ENCODE measurements at places on chromosomes 6 and 20.

DNA sequence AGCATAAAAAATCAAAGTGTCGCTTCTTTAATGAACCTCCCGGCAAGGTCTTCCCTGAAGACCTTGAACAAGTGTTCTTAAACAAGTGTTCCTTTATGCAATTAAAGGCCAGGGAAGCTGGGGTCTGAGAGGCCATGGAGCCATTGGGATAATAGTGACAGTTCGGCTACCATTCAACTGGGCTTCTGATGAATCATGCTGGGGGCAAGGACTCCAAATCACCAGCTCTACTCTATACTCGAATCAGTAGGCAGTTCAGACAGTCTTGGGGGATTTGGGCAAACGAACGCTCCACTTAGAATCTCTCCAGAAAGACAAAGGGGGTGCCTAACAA lies 34.7 kb upstream of the EZR start:
- DNase-seq = no peak

- DNase-seq = no peak
Measured at GRCh38 chr6:82353848-82354247, 9.8 kb upstream of the TPBG start.

GRCh38 chr6:116662202-116662601 lies 6.4 kb downstream of the ZUP1 start:
- peak; percentile 31 for DNase-seq

- DNase-seq = peak; percentile 54
Measured at GRCh38 chr20:21719592-21720214, 14.2 kb downstream of the PAX1 start.

DNA sequence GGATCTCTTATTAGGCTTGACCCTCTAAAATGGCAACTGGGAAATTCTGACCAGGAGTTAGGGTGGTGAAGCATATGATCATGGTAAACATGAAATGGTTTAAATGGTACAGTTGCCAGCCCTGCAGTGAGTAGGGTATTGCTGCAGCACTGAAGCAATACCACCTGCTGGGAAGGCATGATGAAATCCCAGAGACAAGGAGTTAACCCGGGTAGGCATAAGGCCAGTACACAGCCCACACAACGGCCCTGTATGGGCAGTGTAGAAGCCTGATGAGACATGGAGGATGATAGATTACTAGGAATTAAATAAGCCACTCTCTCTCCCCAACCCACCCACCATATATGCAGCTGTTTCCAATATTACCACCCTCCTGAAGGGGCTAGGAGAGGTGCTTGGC lies 197.4 kb upstream of the MOCS1 start:
- no peak for DNase-seq

DNA sequence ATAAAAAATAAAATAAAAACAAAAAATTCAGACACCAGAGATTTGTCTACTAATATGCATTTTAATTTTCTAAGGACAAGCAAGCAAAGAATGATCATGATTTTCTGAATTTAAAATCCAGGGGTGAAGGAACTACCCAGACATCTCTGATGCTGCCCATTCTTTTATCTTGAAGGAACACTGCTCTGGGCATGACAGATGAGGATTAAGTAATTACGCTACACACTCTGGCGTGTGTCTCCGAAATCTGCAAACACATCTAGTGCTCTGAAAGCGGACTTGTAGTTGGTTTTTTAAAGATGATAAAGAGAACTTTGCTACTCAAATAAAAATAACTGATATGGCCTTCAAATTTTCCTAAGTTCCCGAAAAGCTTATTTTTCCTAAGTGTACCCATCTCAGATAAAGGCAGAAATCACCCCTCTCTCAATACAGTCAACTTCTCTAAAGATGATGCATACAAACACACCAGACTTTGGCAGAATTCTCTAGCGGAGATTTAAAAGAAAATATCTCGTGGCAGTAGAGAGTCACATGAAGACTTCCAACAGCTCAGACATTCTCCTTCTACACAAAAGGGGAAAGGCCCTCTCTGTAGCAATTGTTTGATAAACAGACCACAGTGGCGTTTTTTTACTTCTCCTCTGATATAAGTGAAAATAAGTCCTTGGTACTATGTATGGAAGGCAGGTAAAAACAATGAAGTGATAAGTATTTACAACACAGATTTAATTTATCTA lies 133.8 kb downstream of the BACH2 start:
- DNase-seq = no peak

DNA sequence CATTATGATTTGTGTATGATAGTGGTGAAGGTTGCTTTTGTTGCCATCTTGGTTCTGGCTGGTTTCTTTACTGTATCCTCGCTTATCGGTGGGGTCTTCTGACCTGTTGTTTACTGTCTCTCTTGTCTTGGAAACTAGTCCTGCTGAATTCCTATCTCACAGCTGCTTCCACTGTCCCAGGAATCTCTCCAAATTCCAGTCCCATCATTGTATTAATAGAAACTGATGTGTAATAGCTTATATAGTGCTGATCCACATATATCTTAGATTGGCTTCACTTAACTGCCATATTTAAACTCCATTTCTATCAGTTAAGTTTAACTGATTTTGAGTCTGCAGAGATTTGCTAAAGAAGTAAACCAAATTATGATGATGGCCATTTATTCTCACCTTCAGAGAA lies 5.9 kb downstream of the GTF2H5 start:
- DNase-seq = no peak

DNA sequence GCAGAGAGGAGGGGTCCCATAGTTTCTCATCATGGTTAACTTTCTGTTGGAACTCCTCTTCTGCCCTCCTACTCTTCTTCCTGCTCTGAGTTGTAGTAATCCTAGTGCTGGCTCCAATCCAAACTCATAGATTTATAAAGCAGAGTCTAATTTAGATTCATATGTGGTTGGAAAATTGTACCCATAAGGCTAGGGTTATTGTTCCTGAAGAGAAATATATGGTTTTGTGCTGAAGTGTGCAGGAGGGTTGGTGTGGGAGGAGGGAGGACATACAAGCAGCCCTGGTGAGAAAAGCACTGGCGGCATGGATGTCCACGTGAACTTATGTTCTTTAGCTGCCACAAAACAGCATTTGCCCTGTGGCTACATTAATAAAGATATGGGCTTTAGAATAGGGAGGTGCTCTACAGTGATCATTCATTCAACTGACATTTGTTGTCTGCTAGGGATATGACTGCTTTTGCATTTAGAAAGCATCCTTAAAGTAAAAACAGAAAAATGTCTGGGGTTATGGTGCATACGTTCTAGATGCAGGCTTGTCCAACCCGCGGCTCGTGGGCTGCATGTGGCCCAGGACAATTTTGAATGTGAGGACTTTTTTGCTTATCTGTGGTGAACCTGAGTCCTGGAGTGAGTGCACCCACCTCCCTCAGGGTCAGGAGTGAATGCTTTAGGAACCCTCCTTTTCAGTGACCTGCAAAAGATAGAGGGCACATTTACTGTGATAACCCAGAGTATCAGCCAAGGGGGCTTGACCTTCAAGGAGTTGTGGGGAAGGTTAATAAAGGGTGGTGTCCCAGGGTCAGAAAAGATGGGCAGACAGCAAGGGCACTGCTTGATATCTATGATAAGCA lies 4.1 kb downstream of the HLA-A start:
- DNase-seq = no peak

- no peak for DNase-seq
Measured at GRCh38 chr6:134477991-134478635, 160.2 kb upstream of the SGK1 start.

DNA sequence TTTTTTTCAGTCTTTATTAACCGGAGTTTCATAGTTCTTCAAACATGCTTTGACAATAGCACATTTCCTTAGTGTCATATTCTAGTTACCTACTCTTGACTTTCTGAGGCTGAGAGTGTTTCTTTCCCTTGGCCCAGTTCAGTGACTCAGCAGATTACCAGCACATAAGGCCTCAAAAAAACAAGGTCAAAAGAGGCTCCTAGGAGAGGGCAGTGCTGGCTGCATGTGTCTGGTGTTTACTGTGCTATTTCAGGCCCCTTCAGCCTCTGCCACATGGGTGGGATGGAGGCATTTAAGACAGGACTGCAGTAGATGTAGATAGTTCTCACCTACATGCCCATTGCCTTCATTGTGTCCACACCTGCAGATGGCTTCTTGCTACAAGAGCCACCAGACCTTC lies 198.2 kb upstream of the SSTR4 start:
- no peak for DNase-seq

- DNase-seq = no peak
Measured at GRCh38 chr6:5782783-5783547, 223.8 kb downstream of the NRN1 start.

DNA sequence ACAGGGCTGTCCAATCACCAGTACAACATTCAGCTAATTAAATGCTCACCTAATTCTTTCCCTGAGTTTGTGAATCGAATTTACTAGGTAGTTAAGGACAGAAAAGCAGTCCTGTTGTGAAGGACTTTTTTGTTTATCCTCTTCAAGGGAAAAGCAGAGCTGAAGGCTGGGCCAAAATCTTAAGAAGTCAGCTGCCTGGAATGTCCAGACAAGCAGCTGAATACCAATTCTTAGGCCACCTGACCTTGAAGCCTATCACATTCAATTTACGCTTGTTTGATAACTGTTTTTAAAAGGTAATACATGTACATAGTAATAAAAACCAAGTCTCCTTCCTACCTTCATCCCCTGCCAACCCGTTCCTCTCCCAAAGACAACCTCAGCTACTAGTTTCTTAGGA lies 56.4 kb downstream of the UQCC1 start:
- no peak for DNase-seq

DNA sequence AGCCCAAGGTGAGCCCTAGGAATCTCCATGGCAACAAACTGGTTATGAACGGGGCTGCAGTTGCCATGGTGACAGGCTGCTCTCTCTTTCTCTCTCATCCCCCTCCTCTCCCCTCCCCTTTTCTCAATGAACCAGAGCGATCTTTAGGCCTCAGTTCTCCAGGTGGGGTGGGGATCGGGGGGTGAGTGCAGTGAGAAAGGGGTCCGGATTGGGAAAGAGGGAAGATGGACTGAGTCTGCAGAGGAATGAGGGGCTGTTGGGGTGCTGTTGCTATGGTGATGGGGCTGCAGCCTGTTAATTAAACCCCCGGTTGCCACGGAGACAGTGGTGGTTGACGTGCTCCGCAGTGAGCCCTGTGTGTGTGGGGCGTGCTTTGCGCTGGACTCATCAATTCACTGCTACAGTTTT lies 3.6 kb upstream of the SLC12A5 start:
- no peak for DNase-seq

- no peak for DNase-seq
Measured at GRCh38 chr20:45470262-45470931, 844 bp downstream of the WFDC2 start.

DNA sequence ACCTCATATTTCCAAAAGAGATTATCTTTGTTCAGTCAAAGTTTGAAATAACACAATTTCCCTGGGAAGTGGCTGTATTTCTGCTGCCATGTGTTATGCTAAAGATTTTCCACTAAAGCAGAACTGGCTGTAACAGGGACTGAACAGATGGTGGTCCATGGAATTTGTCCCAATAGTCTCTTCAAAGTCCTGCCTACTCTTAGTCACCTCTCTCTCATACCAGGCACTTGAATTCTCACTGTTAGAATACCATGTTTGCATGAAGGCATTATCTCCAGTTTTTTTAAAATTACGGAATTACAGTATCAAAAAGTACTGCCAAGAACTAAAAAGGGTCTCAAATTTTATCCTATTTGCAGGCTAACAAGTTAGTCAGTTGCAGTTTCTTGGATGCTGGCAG lies 105.0 kb upstream of the HDDC2 start:
- DNase-seq = no peak

- DNase-seq = no peak
Measured at GRCh38 chr6:22236626-22237414, 60.0 kb downstream of the PRL start.

DNA sequence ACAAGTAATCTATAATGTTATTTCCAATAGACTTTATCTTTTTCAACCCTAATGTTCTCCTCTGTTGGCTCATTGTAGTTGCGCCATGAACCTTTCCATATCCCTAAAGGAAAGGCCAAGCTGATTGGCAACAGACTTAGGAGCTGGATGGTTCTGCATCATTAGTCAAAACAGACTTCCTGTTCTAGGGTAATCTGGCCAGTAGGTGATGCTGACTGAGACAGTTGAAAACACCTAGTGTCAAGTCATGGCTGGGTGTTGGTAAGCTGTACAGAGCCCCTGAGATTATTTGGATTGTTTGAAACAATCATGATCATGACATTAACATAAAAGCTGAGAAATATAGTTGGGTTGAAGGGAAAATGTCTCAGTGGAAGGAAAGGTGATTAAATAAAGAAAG lies 231.4 kb downstream of the PHACTR1 start:
- no peak for DNase-seq

DNA sequence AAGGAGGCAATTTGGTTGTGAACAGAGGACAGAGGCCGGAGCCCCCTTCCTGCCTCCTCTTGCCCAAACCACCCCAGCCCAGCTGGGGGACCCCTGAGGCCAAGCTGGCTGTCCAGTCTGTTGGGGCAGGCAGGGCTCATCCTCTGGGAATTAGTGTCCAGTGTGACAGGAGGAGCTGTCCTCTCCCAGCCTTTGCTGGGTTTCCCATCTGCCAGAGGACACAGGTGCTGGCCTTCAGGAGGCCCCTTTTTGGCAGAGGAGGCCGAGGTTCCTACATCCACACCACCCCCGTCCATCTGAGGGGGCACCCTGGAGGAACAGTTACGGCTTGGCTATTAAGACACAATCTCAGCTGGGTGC lies 44.7 kb upstream of the MDGA1 start:
- DNase-seq = no peak

DNA sequence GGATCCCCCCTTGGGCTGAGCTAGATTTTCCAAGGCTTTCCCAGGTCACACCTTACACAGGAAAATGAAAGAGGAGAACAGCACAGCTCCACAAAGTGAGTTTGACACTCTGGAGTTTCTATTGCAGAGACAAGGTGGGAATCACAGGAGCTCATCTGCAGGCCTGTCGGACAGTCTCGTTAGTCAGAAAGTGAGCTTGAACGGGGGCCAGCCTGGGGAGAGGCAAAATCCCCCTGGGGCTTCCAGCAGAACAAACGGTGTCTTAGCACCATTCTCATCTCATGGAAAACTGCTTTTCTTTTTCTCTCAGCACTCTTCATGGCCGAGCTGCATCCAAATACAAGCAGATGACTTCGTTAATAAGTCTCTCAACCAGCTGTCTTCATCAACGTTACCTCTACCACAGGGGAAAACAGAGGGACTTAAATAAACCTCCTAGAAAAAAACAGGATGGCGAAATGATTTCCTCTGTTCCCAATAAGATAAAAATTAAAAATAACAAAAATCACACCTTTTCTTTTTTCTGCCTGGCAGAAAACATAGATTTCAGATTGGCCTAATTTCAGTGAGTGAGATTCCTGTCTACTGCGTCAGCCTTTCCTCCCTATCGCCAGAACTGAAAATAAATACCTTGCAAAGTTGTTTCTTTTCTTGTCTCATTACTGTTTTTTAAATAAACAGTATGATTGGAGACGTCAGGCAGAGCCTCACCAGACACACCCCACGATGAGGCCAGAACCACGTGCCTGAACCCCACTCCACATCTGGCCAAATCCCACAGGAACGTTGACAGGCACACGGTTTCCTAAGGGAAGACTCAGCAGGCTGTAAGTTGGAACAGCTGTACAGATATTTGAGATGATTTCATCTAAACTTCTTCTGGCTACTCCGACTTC lies 219.0 kb downstream of the TTLL2 start:
- no peak for DNase-seq

- DNase-seq = no peak
Measured at GRCh38 chr20:36467076-36467999, 74.0 kb upstream of the MYL9 start.

- DNase-seq = peak; percentile 82
Measured at GRCh38 chr6:106534564-106534982, 94.7 kb downstream of the RTN4IP1 start.

GRCh38 chr20:41657655-41658054 lies 39.5 kb upstream of the CHD6 start:
- DNase-seq = no peak
